ENCODE measurements at places on chromosomes 12 and 14.

- no peak for DNase-seq
These were observed 166.0 kb downstream of the SLC38A4 start for GRCh38 chr12:46659824-46660223.

DNA sequence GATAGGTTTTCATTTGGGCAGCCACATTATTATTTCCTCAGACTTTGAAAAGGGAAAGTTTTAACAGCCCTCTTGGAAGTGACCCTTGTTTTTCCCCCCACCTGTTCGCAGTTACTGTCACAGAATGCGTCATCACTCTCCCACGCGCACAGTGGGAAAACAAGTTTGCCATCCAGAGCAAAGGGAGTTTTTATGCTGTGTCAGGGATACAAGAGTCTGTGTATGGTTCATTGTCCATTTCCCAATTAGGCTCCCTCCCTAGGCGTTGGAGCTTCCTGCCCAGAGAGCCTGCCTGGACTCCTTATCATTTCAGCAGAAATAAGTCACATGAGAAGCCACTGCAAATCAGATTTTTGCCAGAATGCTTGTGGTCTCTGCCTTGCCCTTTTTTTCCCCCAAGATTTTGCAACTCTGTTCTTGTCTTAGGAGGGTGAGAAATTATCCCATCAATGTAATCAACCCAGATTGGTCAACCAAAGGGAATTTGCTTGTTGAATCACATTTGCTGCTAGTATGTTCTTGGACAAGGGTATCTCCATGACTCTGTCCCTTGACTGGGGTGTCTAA lies 104.1 kb downstream of the IGF1 start:
- no peak for DNase-seq

GRCh38 chr14:63182968-63183367 lies 21.3 kb upstream of the RHOJ start:
- no peak for DNase-seq

DNA sequence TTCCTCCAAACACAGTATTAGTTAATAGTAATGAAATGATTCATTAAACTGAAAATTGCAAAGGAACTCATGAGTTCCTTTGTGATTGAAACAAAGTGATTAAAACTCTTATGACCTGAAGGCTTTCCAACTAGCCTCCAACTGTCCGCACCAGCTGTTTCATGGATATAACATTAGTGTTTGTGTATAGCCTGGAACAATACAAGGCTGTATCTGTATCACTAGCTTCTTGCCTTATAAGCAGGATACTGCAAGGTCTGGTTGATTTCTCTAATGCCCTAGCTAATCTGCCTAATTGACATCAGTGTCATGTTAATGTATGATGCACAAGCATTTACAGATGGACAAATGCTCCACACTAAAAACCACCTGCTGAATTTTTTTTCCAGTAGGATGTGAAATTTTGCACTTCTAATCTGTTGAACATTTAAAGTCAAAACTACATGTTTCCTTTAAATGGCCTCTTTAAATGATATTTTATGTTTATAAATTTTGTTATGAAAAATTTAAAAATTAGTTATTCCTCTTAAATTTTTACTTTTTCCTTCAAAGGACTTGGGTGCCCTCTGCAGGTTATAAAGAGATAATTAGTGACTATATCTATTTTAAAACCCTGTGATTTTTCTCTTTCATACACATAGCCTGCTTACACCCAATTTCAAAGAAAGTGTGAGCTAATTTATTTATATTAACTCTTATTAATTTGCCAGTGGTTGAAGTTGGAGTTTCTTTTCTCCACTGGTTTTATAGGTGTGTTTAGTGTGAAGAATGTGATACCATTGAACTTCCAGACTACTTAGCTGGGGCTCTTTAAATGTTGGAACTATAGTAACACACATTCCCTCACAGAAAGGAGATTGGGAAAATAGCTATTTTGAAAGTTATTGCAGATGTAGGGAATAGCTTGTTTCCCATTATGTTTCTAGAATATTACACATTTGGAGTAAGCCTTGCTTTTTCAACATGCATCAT lies 25.4 kb downstream of the AP5M1 start:
- no peak for DNase-seq

GRCh38 chr14:91458612-91459011 lies 41.0 kb upstream of the CCDC88C start:
- DNase-seq: no peak

- DNase-seq: no peak
These were observed 8.6 kb downstream of the BCL2L14 start for GRCh38 chr12:12079291-12079690.

Measured in GM13976 (cell line).